ENCODE measurements at places on chromosomes 1 and 21.

DNA sequence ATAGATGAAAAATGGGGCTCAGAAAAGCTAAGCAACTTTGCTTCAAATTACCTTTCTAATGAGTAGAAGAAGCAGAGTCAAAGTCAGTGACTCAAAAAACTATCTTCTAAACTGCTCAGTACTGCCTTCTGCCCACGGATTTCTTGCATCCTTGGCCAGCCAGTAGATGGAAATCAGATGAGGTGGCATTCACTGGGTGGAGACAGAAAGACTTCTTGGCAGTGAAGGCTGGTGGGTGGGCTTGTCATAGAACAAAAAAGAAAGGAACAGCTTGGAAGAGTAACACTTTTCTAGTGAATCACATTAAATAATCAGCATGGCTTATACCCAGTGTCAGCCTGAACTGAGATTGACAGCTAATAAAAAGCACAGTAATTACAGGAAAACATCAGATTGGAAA lies 170.7 kb downstream of the ST6GALNAC5 start:
- DNase-seq: no peak

DNA sequence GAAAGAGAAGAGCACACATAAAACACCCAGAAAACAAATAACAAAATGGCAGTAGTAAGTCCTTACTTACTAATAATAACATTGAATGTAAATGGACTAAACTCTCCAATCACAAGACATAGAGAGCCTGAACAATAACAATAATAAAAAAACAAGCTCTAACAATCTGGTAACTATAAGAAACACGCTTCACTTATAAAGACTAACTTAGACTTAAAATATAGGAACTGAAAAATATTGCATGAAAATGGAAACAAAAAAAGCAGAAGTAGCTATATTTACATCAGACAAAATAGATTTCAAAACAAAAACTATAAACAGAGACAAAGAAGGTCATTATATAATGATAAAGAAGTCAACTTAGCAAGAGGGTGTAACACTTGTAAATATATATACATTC lies 83.1 kb upstream of the LYPLAL1 start:
- DNase-seq: no peak

DNA sequence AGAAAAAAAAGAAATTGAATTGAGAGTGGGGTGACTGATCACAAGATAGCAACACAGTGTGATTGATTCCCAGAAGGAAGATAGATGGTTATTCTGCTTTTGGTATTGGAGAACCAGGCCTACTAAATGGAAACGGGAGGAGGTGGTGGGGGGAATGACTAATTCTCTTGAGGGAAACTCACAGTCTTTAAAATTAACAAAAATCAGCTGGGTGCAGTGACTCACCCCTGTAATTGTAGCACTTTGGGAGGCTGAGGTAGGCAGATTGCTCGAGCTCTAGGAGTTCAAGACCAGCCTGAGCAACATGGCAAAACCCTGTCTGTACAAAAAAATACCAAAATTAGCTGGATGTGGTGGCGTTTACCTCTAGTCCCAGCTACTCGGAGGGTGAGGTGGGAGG lies 134.6 kb upstream of the PDE4B start:
- no peak for DNase-seq

- DNase-seq: no peak
Observed at GRCh38 chr21:16751695-16752474, 761.0 kb upstream of the CXADR start.

GRCh38 chr1:91092503-91092902 lies 70.7 kb upstream of the ZNF644 start:
- no peak for DNase-seq

- DNase-seq: no peak
Observed at GRCh38 chr1:9349331-9349851, 56.7 kb downstream of the SPSB1 start.

DNA sequence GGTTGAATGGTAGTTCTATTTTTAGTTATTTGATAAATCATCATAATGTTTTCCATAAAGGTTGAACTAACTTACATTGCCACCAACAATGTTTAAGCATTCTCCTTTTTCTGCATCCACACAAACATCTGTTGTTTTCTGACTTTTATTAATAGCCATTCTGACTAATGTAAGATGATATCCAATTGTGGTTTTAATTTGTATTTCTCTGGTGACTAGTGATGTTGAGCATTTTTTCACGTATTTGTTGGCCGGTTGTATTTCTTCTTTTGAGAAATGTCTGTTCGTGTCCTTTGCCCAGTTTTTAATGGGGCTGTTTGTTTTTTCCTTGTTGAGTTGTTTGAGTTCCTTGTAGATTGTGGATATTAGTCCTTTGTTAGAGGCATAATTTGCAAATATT lies 24.6 kb upstream of the SLC35F3 start:
- no peak for DNase-seq

GRCh38 chr21:28442624-28443023 lies 550.1 kb downstream of the LTN1 start:
- DNase-seq: no peak

DNA sequence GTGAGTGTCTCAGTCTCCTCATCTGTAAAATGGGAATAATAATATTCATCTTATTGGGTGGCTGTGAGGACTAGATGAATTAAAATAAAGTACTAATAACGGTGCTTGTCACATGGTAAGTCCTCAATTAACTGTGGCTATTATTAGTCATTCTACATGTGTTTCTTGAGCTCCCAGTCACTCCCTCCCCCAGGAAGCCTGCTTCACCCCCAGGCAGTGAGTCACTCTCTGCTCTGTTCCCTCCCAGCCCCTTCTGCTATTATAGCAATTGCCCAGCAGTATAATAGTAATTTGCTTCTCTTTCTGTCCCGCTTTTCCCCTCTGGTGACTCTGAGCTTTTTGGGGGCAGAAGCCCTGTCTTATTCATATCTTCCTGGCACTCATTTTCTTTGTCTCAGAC lies 102.0 kb downstream of the BEND5 start:
- DNase-seq: no peak

- DNase-seq: no peak
Observed at GRCh38 chr1:9575486-9575885, 13.2 kb upstream of the TMEM201 start.

DNA sequence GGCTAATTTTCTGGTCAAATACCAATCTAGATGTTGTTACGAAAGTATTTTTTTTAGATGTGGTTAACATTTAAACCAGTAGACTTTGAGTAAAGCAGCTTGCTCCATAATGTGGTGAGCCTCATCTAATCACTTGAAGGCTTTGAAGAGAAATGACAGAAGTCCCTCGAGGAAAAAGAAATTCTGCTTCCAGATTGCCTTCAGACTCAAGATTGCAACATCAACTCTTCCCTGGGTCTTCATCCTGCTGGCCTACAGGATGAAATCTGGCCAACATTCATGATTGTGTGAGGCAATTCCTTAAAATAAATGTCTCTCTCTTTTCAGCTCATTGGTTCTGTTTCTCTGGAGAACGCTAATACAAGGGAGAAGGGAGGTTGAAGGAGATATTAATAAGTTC lies 32.5 kb upstream of the SSX2IP start:
- DNase-seq: no peak

DNA sequence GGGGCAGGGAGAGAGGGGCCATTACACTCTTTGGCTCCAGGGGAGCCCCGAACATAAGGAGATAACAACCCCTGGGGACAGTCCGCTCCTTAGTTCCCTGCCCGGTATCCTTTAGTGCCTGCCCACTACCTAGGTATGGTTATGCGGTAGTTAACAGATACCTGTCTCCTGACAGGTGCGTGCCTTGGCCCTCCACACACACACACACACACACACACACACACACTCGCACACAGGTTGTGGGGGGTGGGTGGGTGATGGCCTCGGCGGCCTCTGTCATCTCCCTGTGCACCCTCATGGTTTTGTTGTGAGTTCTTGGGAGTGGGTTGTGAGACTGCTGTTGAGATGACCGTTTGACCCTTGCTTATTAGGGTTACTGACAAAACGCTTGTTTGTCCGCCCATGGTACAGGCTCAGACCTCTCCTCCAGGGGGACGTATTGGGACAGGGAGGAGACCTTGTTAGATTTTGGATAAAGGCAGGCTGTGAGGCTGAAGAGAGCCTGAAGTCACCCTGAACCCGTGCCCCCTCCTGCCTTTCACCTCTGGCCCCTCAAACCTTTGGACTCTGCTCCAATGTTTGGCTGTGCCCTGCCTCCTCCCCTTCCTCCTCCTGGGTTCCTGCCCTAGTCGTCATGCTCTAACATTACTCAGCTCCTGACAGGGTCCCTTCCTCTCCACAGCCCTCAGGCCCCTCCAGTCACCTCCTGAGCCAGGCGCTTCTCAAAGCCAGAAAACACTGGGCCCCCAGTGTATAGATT lies 979 bp downstream of the RASSF5 start:
- no peak for DNase-seq

Measured in colonic mucosa (tissue), 4 donors.